ENCODE measurements at places on chromosomes 4 and X. TPM values are rescaled to one million over a fixed set of nuclear protein-coding genes. Genes with fewer than 3 reads are reported as not detected.

The ZFP92 gene
- 0.21 TPM for polyA plus RNA-seq

The RNF128 gene
- polyA plus RNA-seq, result not detected

The HTR2C gene
- polyA plus RNA-seq, result not detected

The PPA2 gene
- 102 TPM for polyA plus RNA-seq

The FAM114A1 gene
- 0.79 TPM for polyA plus RNA-seq

The FAM9C gene
- polyA plus RNA-seq, result not detected

The CXorf51A gene
- not detected for polyA plus RNA-seq

The AFM gene
- polyA plus RNA-seq, result not detected

The CTSO gene
- 32.6 TPM for polyA plus RNA-seq

The SLC38A5 gene
- polyA plus RNA-seq, result 9.3 TPM

The FGF16 gene
- polyA plus RNA-seq, result not detected

The WAS gene
- polyA plus RNA-seq, result 26.5 TPM

The GRIA3 gene
- polyA plus RNA-seq, result not detected

The CLGN gene
- polyA plus RNA-seq, result not detected

The MAGEA2 gene
- polyA plus RNA-seq, result not detected

The ZGRF1 gene
- polyA plus RNA-seq, result 1.9 TPM

The SSX4B gene
- polyA plus RNA-seq, result not detected

The MPP1 gene
- polyA plus RNA-seq, result 9.9 TPM

The NLGN3 gene
- 0.15 TPM for polyA plus RNA-seq

The TMPRSS11D gene
- not detected for polyA plus RNA-seq

The TEX13D gene
- polyA plus RNA-seq, result not detected

The PQBP1 gene
- 99.8 TPM for polyA plus RNA-seq

The HELT gene
- not detected for polyA plus RNA-seq

The FANCB gene
- polyA plus RNA-seq, result 4.3 TPM

The DMRTC1 gene
- 1.0 TPM for polyA plus RNA-seq

The CLNK gene
- polyA plus RNA-seq, result 2.6 TPM

The RAB33A gene
- 11.3 TPM for polyA plus RNA-seq

The IL1RAPL2 gene
- not detected for polyA plus RNA-seq

The SPANXC gene
- not detected for polyA plus RNA-seq

The C4orf33 gene
- 7.7 TPM for polyA plus RNA-seq

The ATP2B3 gene
- polyA plus RNA-seq, result not detected

The FAM3A gene
- 23.6 TPM for polyA plus RNA-seq

The UBA1 gene
- polyA plus RNA-seq, result 190 TPM

The CT45A3 gene
- not detected for polyA plus RNA-seq

The PRSS12 gene
- not detected for polyA plus RNA-seq

The PABPC5 gene
- polyA plus RNA-seq, result not detected

The XAGE1A gene
- not detected for polyA plus RNA-seq

The NWD2 gene
- polyA plus RNA-seq, result not detected

The GPRASP1 gene
- 2.0 TPM for polyA plus RNA-seq

The KLF3 gene
- 25.1 TPM for polyA plus RNA-seq

The EGF gene
- polyA plus RNA-seq, result 0.51 TPM

The GNL3L gene
- polyA plus RNA-seq, result 46.9 TPM

The SPINK2 gene
- polyA plus RNA-seq, result 7.1 TPM

The GYG2 gene
- not detected for polyA plus RNA-seq

The ZAR1 gene
- polyA plus RNA-seq, result not detected

The NPNT gene
- not detected for polyA plus RNA-seq

The CSN2 gene
- not detected for polyA plus RNA-seq

The ZNF81 gene
- polyA plus RNA-seq, result 2.8 TPM

The KCNIP4 gene
- 0.10 TPM for polyA plus RNA-seq

The NSDHL gene
- 11.7 TPM for polyA plus RNA-seq

The FAM241A gene
- 1.2 TPM for polyA plus RNA-seq

The IL1RAPL1 gene
- not detected for polyA plus RNA-seq

The TRO gene
- polyA plus RNA-seq, result 0.06 TPM

The DMRTC1B gene
- polyA plus RNA-seq, result 5.9 TPM

The CLDN22 gene
- polyA plus RNA-seq, result not detected

The PTCHD1 gene
- polyA plus RNA-seq, result not detected
